Endothelial cell (in vitro differentiated cells): ENCODE measurements at places on chromosomes 3 and 15.
A peak's percentile ranks its signal among the peaks of the same experiment; 100 is the strongest.

GRCh38 chr3:156252656-156253055 lies 132.3 kb downstream of the KCNAB1 start:
- no peak for DNase-seq

DNA sequence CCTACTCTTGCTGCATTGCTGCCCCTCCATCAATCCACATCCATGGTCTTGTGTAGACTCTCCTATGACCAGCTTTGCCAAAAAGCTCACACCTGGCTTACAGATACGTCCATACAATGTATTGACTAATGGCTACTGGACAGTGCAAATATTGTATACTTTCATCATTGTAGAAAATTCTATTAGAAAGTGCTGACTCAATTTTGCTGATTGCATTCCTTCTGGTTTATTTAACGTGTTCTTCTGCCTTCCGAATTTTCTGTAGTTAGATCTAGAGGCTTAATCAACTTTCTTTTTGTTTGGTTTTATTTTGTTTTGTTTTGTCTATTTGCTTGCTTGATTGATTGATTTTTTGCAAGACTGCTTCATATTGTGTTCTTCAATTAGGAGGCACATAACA lies 29.8 kb upstream of the CNOT10 start:
- no peak for DNase-seq

GRCh38 chr3:50261505-50261904 lies 7.4 kb upstream of the SEMA3B start:
- no peak for DNase-seq

DNA sequence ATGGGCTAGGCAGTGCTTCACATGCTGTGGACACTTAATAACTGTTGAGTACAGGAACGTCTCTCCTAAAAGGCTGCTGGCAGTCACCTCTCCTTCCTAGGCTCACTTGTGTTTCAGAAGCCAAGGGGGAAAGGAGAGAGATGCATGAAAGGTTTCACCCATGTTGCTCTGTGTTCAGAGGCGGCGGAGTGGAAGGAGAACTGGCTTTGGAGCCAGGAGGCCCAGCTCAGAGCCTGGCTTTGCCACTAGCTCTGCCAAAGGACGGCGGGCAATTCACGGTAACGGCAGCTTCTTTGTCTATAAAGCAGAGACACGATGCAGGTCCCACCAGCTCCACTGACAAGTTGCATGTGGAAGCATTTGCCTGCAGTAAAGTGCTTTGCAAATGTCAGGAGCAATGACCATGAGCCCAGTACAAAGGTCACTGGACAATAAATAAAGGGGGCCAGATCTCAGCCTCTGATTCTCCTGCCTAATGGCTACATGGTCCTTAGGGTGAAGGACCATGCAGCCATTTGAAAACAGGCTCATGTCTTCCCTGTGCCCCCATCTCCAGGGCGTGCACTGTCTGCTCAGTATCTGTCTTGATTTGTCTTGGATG lies 171.7 kb upstream of the TLE3 start:
- no peak for DNase-seq

GRCh38 chr3:153042088-153042487 lies 119.9 kb upstream of the RAP2B start:
- no peak for DNase-seq

GRCh38 chr3:107220538-107220937 lies 156.7 kb upstream of the CCDC54 start:
- DNase-seq = no peak

DNA sequence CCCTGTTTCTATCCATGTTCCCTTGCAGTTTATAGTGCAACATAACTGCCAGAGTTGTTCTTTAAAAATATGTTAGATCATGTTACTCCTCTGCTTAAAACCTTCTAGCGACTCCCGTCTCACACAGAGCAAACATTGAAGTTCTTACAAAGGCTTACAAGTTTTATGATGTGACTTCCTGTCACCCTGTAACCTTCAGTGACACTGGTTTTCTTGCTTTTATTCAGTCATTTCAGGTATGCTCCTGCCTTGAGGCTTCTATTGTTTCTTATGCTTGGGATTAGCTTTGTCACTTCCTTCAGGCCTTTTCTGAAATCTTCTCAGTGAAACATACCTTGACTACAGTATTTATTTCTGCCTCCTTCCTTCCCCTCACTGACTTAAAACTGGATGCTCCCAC lies 252.1 kb downstream of the DOCK3 start:
- DNase-seq = no peak

DNA sequence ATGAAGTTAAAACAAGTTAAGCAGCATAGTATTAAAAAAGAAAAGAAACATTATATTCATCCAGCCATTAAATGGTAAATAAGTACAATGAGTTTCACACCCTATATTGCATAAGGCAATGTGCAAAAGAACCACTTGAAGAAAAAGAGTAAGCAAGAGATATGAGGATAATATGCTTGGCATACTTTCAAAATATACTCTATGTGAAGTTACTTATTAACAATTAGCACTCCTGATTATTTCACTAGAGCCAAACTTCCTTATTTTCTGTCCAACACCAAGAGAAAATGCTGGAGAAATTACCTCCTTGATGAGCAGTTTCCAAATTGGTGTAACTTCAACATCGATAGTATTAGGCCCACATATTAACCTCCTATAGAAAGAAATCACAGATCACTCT lies 63.7 kb downstream of the ATP13A4 start:
- DNase-seq = no peak

GRCh38 chr3:25781145-25781757 lies 2.0 kb downstream of the NGLY1 start:
- no peak for DNase-seq

DNA sequence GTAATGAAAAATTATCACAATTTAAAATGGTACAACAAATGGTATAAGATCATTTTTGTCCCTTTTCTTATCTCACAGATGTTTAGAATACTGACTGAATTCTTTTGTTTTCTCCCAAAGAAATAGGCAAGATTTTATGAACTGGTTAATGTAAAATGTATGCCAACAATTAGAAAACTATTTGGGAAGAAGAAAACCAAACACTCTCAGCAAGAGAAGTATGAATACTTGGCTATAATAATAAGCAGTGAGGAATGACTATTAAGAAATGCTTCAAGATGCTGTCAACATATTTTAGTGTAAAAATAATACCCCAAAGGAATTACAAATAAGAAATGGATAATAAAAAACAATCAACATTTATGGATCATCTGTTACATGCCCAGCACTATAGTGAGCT lies 18.5 kb downstream of the SHQ1 start:
- no peak for DNase-seq

DNA sequence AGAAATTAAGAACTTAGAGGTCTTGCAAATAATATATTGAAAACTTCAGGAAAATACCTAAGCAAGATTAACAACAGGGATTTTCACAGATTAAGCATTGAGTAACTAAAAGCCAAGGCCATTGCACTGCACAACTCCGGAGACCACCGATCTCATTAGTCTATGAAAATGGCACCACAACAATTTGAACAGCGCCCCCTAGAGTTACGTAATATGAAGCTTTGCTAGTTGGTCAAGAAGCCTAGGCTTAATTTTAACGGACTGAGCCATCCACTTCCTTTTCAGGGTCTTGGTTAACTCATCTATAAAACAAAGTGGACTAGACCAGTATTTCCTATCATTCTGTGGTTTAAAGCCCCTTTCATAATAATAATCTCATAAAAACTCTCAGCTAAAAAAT lies 24.8 kb downstream of the TMEM212 start:
- no peak for DNase-seq

DNA sequence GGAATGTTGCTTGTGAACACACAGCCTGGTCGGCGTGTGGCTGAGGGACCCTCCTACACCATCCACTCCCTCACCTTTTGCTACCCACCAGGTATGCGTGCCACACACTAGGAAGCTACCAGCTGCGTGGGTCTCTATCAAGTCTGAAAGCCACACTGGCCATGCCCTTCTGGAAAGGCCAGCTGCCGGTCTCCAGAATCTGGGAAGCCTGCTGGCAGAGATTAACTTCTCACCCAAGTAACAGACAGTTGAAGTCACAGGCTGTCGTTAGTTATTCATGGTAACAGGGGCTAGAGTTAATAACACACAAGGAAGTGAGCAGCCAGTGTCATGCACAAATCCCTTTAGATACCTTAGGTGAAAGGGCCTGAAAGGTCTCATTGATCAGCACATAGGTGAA lies 48.1 kb downstream of the SUSD5 start:
- no peak for DNase-seq

GRCh38 chr15:33315044-33315443 lies 4.3 kb downstream of the RYR3 start:
- no peak for DNase-seq

DNA sequence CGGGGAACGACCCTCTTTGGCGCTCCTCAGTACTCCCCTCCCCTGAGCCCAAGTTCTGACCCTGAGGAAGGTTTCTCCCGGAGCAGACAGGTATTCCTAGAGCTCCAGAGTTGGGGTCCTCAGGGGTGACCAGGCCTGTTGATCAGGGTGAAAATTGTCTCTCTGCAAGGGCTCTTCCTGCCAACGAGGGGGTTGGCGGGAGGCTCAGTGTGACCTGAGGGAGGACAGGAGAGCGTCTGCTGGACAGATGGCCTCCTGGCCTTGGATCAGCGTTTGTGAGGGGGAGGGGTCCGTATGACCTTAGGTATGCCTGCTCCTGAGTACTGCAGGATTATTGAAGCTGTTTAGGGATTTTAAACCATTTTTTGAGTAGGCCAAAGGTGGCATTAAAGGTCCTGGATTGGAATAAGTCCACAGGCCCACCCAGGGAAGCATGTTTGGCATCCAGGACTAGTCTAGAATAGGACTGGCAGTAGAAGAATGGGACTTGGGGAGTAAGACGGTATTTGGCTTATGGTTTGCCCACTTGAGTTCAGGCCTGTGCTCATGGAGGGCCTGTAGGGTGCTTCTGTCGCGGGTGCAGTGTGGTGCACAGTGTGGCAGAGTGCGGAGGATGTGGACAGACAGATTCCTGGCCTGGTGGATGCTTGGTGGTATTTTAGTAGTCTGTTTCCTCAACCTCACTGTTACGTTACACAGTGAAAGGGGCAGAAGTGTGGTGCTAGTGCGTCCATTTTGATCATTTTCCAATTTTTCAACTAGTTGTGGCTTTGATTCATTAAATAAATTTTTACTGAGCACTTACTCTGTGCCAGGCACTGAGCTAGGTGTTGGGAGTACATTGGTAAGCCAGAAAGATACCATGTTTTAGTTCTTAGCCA lies 959 bp downstream of the ZNF592 start:
- peak; percentile 19 for DNase-seq

- no peak for DNase-seq
These were observed 366.3 kb downstream of the MECOM start for GRCh38 chr3:169297214-169297613.

DNA sequence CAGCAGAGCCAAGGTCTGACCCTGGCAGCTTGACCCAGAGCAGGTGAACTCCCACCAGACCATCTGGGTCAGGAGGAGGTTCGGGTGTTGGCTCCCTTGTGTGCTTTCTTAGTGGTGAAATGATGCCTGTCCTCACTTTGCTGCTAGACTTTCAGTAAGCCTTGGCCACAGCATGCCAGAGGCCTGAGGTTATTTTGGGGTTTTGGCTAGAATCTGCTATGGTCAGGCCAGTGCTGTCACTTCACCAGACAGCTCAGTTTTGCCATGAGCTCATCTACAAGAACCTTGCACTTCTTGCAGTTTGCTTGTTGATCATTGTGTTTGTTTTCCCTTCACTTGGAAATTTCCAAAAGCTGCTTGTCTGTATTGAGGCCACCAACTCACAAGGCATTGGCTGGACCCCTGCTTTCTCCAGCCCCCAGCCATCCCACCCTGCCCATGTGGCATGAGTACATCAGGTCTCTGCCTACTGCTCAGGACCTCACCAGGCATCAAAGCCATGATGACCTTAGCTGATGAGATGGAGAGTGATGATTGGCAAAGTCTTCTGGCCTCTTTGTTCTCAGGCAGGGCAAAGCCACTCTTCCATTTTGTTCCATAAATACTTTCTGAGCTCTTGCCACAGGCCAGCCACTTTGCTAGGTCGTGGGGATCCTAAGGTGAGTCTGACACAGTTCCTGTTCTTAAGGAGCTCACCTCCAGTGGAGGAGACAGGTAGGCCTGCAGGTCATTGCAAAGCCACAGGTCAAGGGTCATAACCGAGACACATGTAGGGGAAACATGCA lies 122.6 kb downstream of the ARNT2 start:
- DNase-seq = no peak

DNA sequence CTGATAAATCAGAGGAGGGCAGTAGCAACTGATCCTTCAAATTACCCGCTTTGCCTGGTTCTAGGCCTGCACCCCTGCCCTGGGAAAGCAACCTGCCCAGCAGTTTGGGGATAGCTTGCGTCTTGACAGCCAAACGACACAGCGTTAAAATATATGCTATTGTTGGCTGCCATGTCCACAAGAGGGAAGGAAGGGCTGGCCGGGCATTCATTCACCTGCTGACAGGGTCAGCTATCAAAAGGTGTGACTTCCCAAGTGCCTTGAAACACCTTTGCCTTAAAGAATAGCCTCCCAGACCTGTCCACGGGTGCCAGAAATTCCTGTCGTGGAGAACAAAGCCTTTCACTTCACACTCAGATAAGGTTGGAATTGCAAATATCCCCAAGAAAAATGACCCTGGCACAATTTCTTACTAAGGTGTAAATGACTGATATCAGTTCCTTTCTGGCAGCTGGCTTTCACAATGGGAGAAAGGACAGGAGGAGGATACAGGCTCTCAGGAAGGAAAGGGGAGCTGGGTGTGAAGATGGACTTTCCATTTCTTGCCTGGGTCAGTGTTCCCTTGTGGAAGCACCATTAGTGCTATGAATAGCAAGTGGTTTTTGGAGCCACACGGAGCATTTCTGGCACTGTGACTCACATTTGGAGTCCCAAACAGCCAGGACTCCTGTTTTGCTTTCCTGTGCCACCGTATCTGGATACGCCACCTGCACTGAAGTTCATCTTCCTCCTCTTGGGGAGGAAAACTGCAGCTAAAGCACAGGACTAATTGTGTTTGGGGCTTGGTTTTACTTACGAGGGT lies 19.2 kb downstream of the ALDH1A3 start:
- no peak for DNase-seq

DNA sequence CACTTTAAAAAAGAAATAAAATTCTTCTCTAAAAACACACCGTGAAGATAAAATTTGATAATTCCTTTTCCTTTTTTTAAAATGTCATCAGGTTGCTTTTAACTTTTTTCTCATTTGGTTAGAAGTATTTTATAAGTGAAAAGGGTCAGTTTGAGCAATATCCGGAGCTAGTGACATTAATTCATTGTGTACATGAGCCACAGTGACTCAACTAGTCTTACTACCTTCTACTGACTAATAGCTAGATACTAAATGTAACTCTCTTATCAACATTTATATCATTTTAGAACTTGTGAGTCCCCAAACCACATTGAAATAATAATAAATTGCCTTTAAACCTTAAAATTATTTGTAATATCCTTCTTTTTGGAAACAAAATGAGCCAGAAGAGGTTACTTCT lies 101.2 kb upstream of the ZBTB20 start:
- DNase-seq = no peak

DNA sequence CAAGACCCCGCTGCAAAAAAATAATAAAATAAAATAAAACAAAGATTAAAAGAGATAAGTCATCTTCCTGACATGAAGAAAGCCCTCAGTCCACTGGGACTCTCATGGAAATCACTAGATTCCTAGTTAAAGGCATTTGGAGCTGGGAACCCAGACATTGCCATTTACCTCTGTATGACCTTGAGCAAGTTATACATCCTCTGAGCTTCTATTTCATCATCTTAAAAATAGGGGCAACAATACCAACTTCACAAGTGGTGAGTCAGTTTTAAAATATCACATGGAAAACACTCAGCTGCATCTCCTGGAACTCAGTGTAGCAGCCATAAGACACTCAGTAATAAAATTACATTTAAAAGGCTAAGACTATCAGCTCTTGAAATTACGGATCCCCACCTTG lies 334.8 kb downstream of the ERC2 start:
- no peak for DNase-seq

- no peak for DNase-seq
These were observed 12.8 kb upstream of the PLAAT1 start for GRCh38 chr3:193228206-193228605.
